NCI-H187 treated with DMSO at 0.1 percent for 48 hours (cell line): ENCODE measurements at places on chromosomes 1 and 21.

DNA sequence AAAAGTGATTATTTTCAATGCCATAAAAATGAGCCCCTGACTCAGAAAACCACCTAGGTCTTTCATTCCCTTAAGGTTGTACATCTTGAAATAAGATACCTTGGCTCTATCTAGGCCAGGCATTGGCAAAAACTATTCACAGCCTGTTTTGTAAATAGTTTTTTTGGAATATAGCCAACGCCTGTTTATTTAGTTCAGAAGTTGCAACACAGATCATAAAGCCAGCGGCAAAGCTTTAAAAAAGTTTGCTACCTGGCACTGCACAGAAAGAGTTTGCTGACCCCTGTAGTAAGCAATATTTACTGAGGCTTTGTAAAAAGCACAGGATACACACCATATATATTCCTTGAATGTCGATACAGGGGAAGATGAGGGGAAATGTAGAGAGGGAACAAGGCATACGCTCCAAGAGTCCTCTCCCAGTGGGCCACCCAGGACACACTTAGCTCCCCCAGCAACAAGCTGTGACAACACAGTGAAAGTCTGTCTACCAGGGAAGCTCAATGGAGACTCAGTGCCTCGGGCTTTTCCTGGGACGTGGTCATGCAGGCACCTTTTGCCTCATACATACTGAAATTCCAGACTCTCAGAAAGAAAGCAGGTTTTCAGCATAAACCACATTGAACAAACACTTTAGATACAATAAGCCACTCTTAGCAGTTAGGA, 20.5 kb downstream of the TARBP1 start:
- no peak for DNase-seq

- DNase-seq: no peak
Measured at GRCh38 chr1:206955476-206956451, 9.5 kb upstream of the PIGR start.

DNA sequence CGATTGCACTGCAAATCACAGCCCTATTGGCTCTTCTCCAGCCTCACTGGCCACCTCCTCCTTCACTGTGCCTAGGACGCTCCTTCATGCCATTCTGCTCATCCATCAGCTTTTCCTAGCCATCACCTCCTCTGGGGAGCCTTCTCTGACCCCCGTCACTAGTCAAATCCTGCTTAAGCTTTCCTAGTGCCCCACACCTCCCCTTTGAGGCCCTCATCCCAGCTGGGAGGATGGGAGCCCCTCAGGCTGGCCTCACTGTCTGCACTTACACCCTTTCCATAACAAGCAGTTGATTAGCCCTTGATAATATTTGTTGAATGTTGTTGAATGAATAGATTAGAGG, 50.7 kb downstream of the KLHDC7A start:
- DNase-seq: no peak

GRCh38 chr1:176183618-176184017, 23.5 kb downstream of the COP1 start:
- no peak for DNase-seq

DNA sequence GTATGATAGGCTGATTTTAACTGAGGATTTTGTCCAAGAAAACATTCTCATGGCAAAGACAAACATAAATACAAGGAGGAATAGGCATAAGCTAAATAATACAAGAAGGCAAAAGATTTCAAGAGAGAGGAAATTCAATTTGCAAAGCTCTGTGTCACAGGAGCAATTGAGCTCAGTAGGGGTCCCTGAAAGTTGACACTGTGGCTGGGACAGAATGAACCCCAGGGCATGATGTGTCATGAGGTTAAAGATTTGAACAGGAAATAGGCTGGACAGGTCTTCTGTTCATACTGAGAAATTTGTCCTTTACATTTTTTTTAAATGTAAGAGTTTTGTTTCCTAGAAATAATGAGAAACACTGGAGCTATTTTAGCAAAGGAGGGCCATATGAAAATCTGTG, 555.4 kb upstream of the NEGR1 start:
- DNase-seq: no peak

DNA sequence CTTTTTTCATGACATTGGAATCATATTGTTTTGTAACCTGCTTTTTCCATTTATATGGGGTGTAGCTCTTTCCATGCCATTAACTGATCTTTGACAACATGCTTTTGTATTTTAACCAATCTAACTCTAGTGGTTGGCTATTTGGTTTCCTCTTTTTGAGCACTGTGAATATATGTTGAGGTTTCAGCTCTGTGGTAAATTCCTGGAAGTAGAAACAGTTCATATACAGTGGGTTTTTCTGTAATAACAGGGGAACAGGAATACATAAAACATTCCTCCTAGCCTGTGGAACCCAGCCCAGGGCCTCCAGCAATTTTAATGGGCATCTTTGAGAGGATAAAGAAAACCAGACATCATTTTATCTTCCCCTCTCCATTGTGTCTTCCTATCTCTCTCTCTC, 17.4 kb downstream of the AZIN2 start:
- DNase-seq: no peak

DNA sequence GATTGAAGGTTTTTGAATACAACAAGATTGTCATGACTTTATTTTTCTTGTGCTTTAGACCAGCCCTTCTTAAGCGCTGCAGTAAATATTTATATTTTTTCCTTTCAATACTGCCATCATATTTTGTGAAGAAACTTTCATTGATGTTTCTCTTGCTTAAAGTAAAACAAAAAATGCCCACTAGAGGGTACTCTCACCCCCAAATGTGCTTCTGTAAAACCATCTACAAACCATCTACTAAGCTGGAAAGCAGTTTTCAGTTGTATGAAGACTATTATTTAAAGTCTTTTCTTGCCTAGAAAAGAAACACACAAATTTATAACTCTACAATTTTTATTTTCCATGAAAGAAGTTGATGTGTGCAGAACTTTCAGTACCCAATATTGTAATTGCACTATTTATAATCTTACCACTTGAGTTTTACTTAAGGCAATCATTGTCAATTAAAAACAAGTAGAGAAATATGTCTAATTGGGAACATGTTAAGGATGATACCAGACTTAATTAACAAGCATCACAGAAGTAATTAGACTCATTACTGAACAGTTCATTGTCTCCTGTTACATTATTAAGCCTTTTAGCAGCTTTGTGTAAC, 10.7 kb downstream of the LEPR start:
- no peak for DNase-seq

GRCh38 chr21:23093259-23093658, 2095.1 kb downstream of the NCAM2 start:
- no peak for DNase-seq

DNA sequence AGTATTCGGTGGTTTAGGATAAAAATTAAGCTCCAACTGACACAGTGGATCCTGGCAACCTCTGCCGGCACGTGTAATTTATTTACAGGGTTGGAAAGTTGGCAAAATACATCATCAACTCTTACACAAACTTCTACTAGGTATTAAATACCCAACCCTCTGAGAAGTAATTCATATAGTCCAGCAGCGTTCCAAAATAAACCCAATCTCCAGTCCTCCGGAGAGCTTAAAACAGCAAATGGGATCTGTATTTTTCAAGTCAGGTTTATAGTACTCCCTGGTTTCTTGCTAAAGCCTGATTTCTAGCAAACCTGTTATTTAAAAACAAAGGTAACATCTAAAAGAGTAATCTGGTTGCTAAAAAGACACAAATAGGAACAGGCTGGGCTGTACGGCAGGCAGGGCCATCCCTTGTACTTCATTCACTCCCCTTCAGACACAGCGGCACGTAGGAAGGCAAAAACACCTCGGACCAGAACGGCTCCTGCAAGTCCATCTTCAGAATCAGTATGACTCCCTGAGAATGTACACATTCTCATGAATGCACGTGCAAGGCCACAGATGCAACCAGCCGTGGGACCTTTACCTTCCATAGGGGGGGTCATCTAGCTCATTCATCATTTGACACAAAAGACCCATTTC, 8.6 kb downstream of the GLIS1 start:
- DNase-seq: no peak

- DNase-seq: no peak
Measured at GRCh38 chr1:108192581-108192980, 7.6 kb downstream of the SLC25A24 start.

- no peak for DNase-seq
Measured at GRCh38 chr1:2460203-2460602, 15.9 kb upstream of the PLCH2 start.
